ENCODE measurements at places on chromosomes 2 and 18. TPM values are rescaled to one million over a fixed set of nuclear protein-coding genes. Genes with fewer than 3 reads are reported as not detected.

The FSIP2 gene
- total RNA-seq = 0.01 TPM

The MROH2A gene
- 0.23 TPM for total RNA-seq

The BOLA3 gene
- 140 TPM for total RNA-seq

The CNDP1 gene
- total RNA-seq = not detected

The KCNJ13 gene
- not detected for total RNA-seq

The WNT10A gene
- 0.10 TPM for total RNA-seq

The CCDC150 gene
- total RNA-seq = 4.5 TPM

The NLRC4 gene
- 0.11 TPM for total RNA-seq

The CCDC102B gene
- 0.38 TPM for total RNA-seq

The TEKT4 gene
- not detected for total RNA-seq

The SIX2 gene
- total RNA-seq = 2.8 TPM

The SPATA3 gene
- total RNA-seq = not detected

The AKAIN1 gene
- not detected for total RNA-seq

The CROCC2 gene
- not detected for total RNA-seq

The UPP2 gene
- not detected for total RNA-seq

The KHK gene
- total RNA-seq = 9.8 TPM

The SLC19A3 gene
- total RNA-seq = 2.3 TPM

The CRYBA2 gene
- 0.25 TPM for total RNA-seq

The SMAD4 gene
- total RNA-seq = 57.1 TPM

The CIDEA gene
- total RNA-seq = not detected

Measured in A549 treated with AZD2906 at 1 μM for 4 hours (cell line).